ENCODE measurements at places on chromosomes 5 and 9.

DNA sequence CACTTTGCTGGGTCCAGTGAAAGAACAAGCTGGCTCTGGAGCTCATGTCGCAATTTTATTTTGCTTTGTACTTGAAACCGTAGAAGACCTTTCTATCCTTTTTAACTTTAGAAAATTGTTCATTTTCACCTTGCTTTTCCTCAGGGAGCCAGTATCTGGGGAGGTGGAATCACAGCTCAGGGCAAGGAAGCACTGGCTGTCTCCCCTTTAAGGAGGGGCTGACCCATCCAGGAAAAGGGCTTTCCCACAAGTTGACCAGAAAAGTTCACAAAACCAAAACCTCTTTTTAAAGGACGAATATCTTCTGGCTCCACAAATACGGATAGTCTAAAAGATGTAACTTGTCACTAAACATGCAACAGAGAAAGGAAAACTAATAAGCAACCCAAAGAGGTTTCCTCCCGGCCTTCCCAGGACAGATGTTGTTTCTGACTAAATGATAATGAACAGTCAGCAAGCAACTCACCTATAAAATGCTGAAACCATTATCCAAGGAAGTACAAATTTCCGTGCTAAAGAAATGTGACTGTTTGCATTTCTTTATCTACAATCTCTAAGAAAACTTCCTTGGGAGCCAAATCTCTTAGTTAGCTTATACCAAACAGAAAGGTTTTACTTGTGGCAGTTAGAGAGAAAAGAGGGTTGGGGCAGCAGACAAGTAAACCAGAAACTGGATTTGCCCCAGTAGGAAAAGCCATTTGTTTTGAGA, 278.2 kb downstream of the PLK2 start:
- no peak for DNase-seq

DNA sequence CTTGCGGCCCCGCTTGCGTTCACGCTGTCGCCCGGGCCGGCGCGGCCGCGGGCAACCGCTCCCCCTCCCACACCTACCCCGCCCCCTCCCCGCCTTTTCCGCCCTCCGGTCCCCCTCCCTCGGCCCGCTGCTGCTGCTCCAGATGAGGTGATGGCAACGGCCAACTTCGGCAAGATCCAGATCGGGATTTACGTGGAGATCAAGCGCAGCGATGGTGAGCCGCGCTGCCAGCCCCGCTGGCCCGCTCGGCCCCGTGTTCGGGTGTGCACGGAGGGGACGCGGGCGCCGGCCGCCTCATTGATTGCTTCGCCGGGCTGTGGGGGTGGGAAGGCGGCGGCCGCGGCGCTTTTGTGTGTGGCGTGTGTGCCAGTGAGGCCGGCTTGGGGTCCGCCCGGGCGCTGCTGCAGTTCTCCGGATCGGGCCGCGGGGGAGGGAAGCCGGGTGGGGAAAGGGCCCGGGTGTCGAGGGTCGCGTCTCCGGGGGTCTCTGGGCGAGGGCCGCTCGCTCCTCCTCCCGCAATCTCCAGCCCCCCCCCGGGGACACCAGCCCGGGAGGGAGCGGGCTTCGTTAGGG, 403 bp downstream of the KIF2A start:
- no peak for DNase-seq

DNA sequence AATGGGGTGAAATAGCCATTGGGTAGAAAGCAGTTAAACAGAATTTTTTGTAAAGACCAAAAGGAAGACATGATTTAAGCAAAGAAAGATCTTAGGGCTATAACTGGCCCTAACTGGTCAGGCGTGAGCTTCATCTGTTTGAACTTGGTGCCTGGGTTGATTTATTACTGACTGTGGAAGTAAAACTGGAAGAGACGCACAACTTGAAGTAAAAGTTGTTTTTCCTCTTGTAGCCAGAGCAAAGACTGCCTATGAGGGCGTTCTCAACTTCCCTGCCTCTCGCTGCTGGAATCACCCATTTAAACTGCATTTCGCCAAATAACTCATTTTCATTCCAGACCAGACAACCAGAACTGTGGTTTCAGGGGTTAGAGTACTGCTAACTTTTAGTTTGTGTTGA, 1.5 kb downstream of the THBS4 start:
- DNase-seq, result no peak

- DNase-seq, result no peak
Measured at GRCh38 chr5:180377556-180378197, 24.5 kb upstream of the GFPT2 start.

- DNase-seq, result no peak
Measured at GRCh38 chr9:82254646-82255367, 266.2 kb downstream of the SPATA31D1 start.

- peak; percentile 82 for DNase-seq
Measured at GRCh38 chr9:84759300-84759750, 89.8 kb downstream of the NTRK2 start.

DNA sequence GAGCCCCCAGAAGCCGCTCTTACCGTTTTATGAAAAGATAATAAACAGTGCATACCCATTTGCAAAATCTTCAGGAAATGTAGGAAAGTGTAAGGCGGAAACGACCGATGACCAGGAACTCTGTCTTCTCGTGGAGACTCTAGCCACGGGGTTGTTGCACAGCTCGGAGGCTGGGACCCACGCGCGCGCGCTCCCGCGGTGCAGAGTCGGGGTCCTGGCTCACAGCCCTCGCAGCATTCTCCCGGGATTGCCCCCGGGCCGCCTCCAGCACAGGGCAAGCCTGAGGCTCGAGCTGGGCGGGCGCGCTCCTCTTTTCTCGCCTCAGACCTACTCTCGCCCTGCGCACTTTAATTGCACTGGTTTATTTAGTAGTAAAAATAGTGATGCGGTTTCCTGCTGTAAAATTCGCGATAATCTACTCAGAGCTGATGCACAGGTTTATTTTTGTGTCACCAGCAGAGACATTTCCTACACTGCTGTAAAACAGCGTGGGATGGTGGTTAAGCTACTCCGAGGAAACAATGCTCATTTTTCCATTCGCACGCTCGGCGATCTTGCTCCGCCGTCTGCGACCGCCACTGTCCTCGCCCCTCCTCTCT, 15.5 kb downstream of the TRIM7 start:
- DNase-seq, result no peak

GRCh38 chr5:14199902-14200301, 56.8 kb downstream of the TRIO start:
- DNase-seq, result no peak

- DNase-seq, result no peak
Measured at GRCh38 chr5:170760113-170760512, 23.4 kb upstream of the GABRP start.

DNA sequence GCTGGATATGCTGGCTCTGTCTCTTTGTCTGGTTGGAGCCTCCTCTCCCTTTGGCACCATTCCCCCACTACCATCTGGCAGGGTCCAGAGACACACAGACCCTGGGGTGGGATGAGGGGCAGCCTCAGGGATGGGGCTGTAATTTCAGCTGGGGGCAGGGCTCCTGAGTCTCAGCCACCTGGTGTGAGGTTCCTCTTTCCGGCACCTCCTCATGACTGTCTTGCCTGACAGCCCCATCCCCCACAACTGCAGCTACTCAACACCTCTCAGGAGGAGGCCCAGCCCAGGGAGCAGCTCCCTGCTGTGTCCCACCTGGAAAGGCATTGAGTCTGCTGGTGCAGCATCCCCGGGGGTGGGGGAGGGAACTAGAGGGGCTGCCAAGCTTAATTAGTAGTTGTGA, 11.7 kb upstream of the RPS14 start:
- DNase-seq, result no peak

GRCh38 chr5:68780299-68780955, 313.4 kb upstream of the SLC30A5 start:
- DNase-seq, result no peak

GRCh38 chr9:121282277-121283079, 14.5 kb downstream of the GSN start:
- no peak for DNase-seq

DNA sequence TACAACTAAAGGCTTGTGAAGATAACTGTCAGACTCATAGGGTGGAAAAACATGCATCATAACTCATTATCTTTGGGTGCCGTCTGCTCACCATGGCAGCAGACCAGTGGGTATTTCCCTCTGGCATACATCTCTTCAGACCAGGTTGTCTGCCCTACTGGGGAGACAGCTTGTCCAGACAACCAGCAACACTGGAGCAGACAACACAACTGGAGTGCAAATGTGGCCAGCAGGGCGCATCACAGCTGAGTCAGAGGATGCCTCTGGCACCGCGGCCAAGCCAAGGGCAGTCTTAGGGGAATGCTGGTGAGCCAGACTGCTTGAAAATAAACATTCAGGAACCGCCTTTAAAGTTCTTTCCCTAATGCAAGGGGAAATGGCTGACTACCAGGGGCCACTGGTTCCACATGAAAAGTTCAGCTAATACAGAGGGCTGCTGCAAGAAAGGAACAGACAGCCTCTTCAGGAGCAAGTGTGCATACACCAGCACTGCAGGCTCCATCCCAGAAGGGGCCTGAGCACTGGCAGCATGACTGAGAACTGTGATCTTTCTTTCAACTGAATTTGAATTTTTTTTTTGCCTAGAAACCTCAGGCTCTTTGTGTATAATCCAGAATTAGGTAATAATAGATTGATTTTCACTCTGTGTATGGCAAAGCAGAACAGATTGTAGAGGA, 77.3 kb downstream of the MAMDC2 start:
- DNase-seq, result peak; percentile 96

DNA sequence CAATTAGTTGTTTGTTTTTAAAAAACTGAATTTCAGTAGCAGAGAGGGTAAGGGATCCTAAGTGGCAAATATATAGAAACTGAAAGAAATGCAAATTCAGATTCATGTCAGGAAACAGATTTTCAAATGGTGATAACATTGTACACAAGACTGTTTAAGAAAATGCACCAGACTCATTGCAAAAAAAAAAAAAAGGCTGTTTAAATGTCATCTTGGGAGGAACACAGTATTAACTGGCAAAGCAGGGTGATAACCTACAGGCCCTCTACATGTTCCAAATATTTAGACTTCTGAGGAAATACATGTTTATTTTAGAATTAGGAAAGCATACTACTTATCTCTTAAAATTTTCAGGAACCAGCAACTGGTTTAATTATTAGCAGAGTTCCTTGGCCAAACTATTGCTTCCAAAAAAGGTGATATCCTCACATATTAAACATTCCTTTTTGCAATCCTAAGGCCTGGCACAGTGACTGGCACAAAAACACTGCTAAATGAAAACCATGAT, 114.5 kb downstream of the TSSK1B start:
- DNase-seq, result no peak

GRCh38 chr9:134918646-134919045, 934 bp upstream of the FCN1 start:
- no peak for DNase-seq

DNA sequence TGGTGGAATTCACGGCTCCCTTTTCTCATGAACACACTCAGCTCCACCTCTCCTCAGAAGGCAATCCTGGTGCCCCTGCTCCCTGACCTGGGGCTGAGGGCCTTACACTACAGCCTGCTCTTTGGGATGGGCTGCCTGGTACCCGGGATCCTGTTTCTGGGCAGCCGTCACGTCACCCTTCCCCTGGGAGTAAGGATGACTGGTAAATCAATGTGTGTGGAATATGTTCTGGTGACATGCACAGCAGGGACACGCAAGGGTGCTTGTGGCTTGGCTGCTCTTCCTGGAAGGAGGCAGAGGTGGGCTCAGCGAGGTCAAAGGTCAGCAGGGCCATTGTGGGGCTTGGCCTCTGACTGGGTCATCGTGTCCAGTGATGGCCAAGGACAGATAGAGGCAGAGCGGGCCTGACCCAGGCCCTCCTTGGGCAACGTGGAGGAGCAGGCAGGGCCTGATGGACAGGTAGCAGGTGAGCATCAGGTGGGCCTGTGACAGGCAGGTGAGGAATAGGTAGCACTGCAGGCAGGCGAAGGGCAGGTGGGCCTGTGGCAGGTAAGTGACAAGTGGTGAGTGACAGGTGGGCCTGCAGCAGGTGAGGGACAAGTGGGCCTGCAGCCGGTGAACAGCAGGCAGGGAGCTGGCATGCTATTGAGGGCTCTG, 399.4 kb upstream of the IRX4 start:
- no peak for DNase-seq

DNA sequence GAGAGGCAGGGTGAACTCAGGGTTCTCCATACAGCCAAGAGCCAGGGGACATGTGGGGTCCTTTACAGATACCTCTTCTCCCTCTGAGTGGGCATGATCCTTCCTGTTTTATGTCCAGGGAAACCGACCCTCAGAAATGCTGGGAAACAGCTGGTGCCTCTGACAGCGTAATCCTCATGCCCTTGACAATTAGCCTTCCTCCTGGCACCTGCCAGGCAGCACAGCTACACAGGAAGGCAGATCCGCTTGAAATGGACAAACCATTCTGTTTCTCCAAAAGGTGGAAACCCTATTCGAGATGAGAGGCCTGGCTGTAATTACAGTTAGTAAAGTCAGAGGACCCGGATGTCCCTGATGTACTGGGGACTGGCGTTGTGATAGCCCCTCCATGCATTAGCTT, 7.2 kb downstream of the ERGIC1 start:
- DNase-seq, result no peak

GRCh38 chr5:154995679-154996078, 17.9 kb upstream of the KIF4B start:
- DNase-seq, result no peak

GRCh38 chr5:7426284-7426683, 30.3 kb downstream of the ADCY2 start:
- DNase-seq, result no peak

DNA sequence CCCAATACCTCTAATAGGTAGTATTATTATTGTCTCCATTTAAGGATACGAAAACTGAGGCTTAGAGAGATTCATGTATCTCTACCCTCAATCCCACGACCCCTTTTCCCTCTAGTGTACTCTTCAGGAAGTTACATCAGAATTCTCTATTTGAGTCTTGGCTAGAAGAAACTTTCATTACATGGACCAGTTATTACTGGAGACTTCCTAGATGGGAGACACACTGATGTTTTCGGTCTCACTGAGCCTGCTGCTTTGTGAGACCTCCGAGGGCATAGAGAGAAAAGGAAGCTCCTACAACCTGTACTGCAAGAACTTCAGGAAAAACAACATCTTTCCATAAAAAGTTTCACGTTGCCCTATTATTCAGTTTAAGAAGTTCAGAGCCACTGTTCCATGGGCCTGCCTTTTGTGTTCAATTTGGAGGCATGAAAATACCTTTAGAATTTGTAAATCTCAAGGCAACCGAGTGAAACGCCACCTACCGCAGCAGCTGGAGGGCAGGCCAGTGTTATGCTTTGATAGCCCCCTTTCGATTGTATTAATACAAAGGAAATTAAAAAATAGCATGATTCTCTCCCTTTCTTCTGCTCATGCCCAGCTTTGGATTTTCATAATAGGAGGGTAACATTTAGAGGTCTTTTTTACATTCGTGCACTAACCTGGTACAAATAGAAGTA, 223.3 kb downstream of the EBF1 start:
- no peak for DNase-seq

DNA sequence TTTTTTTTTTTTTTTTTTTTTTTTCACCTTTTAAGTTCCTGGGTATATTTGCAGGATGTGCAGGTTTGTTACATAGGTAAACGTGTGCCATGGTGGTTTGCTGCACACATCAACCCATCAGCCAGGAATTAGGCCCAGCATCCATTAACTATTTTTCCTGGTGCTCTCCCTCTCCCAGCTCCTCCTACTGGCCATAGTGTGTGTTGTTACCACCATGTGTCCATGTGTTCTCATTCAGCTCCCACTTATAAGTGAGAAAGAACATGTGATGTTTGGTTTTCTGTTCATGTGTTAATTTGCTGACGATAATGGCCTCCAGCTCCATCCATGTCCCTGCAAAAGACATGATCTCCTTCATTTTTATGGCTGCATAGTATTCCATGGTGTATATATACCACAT, 350.5 kb downstream of the MAN2A1 start:
- DNase-seq, result no peak

- peak; percentile 50 for DNase-seq
Measured at GRCh38 chr5:80466669-80467485, 21.0 kb upstream of the FAM151B start.

GRCh38 chr5:7882926-7883325, 14.0 kb downstream of the MTRR start:
- no peak for DNase-seq

GRCh38 chr5:62795926-62796325, 217.3 kb downstream of the LRRC70 start:
- no peak for DNase-seq
